ENCODE measurements at places on chromosomes 16 and 17.

- DNase-seq = peak; percentile 42
Observed at GRCh38 chr17:37710344-37710886, 34.4 kb downstream of the HNF1B start.

DNA sequence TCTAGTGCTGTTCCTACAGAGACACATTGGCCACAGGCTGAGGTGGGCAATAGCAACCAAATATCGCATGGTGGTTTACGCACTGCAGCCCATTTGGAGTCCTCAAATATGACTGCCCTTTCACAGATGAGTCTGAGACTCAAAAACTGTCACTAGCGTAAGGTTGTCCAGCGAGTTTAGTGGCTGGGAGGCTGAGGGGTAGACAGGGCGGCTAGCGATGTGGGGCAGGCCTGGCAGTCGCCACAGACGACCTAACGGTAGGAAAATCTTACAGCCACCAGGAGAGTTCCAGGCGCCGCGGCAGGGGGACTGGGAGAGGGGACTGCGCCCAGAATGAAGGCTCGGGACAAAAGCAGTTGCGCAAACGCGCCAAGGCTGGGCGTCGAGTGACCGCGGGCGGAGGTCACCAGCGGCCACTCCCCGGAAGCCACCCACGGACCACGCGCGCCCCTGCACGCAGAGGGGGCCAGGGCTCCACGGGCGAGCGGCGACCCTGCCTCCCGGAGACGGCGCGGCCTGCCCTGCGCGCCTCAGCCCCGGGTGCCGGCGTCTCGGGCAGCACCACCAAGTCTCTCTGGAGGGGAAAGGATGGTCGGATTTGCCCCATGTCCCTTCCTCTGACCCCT lies 699 bp upstream of the MAP1LC3B start:
- DNase-seq = peak; percentile 36

GRCh38 chr16:88703486-88704309 lies 2.5 kb downstream of the RNF166 start:
- DNase-seq = no peak

- no peak for DNase-seq
Observed at GRCh38 chr16:58792188-58792587, 58.1 kb upstream of the GOT2 start.

DNA sequence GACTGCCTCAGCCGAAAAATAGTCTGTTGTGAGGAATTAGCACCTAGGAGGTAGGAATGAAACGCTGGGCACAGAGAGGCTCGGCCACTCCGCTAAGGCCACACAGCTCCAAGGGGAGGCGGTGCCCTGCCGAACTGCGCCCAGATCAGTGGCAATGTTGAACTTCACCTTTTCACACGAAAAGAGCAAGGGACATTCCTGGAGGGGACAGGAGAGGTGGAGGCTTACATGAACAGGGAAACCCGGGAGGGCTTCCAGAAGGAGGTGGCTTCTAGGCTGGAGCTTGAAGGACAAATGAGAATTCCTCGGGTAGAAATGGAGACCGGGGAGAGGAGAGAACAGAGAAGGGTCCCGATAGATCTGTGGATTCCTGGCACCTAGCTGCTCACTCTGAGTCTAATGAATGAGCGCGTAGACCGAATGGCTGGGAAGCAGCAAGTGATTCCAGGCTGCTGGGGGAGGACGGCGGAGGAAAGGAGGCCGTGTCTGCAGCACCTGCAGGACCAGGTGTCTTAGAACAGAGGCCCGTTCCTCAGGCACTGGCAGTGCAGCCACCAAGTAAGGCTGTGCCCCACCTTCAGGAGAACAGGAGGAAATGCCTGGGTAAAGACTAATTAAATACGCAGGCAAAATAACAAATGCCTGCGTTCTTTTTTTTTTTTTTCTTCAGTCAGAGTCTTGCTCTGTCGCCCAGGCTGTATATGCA lies 722 bp upstream of the SLC38A10 start:
- peak; percentile 47 for DNase-seq
